NCI-H1694 (cell line): ENCODE measurements at places on chromosomes 5 and 9.

GRCh38 chr9:137707361-137707760 is 88.6 kb downstream of the EHMT1 start:
- no peak for DNase-seq

DNA sequence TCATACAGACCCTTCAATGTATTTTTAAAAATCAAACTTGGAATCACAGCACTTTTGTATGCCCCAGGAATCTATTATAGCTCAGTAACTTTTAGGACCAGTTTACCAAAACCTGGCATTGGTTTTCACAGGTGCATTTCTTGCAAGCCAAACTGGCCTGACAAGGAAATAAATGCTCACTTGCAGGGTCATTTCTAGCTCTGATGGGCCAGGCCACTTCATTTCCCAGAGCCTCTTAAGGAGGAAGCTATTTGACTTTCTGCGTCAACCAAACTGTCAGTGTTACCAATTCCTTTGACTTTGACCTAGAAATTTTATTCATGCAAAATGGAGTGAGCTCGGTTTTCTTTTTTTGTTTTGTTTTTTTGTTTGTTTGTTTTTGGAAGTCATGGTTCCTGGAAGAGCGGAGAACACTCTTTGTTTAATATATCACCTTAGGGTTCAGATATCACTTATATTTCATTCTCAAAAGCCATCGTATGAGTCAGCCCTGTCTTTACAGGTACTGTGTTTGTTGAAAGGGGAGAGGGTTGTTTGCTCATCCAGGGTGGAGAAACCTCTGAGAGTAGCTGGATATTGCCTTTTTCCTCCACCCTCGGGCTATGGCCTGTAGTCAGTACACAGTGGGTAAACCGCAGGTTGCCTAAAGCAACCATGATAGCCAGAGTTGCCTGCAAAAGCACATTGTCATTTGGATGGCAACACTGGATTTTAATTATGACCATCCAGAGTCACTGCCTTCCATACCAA is 58.9 kb downstream of the GNA14 start:
- no peak for DNase-seq

DNA sequence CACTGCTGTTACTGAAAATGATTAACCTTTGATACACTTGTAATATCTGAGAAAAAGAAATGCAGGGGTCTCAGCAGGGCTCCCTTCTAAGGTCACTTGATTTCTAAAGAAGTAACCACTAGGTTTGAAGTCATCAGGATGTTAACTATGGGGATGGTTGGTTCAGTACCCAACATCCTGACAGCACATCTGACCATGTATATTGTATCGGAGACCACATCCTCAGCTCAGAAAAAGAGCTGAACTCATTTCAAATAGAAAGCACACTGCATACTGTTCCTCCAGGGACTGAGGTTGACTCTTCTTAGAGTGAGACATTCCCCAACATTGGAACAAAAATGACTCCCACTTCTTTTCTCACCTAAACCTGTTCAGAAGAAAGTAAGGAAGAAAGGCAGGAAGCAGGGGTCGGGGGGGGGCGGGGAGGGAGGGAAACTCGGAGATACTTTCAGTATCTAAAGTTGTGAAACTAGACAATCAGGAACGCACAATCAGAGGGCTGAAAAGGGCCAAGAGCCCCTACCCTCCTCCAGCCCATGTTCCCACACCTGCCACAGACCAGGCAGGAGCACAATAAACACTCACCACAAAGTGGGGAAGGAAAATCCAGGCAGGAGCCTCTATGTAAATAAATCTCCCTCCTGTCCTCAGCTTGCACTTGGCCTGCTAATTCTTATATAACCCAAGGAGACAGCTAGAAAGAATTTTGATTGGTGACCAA is 730 bp upstream of the GZMA start:
- no peak for DNase-seq

GRCh38 chr5:77630114-77630680 is 8.3 kb downstream of the OTP start:
- DNase-seq: peak; percentile 37

GRCh38 chr5:138439477-138440158 is 761 bp downstream of the REEP2 start:
- no peak for DNase-seq

GRCh38 chr5:172414531-172415361 is 39.6 kb downstream of the SH3PXD2B start:
- DNase-seq: no peak

- DNase-seq: no peak
These were observed 139.8 kb downstream of the GAS1 start for GRCh38 chr9:86807367-86807976.

GRCh38 chr5:64505769-64506566 is at the start of gene RGS7BP:
Gene RGS7BP, plus strand, starts transcription at chr5:64506015. Its CDS starts 610 bp downstream, at chr5:64506625.
- peak; percentile 38 for DNase-seq

GRCh38 chr5:36059571-36060419 is 6.9 kb downstream of the UGT3A2 start:
- no peak for DNase-seq

GRCh38 chr5:91183743-91184142 is 199.4 kb downstream of the ARRDC3 start:
- no peak for DNase-seq

GRCh38 chr5:74866596-74867162 is 492 bp upstream of the FAM169A start:
- DNase-seq: no peak

DNA sequence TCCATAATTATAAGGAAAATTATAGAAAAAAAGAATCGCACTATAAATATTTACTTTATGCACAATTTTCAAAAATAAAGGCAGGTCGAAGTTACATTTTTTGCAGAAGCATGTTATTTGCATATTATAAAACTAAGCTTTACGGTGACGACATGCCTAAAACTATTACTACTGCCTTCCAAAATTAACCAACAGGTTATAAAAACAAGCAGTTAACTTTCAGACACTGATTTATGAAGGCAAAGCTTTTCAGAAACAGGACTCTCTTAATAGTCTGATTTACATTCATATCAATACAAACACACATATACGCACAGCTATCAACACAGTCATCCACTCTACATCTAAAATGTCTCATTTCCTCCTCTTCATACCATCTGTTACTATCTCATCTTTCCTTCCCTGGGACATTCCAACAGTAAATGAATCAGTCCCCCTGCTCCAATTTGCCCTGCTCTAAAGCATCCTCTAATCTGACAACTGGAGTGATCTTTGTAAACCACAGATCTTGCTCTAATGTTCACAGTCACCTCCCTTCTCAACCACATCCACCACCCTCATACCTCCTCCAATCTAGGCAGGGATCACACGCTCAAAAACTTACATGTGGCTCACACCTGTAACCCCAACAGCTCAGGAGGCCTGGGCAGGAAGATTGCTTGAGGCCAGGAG is 21.6 kb downstream of the FBXW11 start:
- no peak for DNase-seq
